CD4-positive, alpha-beta memory T cell (primary cell): ENCODE measurements at places on chromosomes 12 and 14. TPM values are rescaled to one million over a fixed set of nuclear protein-coding genes. Genes with fewer than 3 reads are reported as not detected.
A peak's percentile ranks its signal among the peaks of the same experiment; 100 is the strongest.

The RHOJ gene
- total RNA-seq: not detected

The ACRBP gene
- 13.9 TPM for total RNA-seq

DNA sequence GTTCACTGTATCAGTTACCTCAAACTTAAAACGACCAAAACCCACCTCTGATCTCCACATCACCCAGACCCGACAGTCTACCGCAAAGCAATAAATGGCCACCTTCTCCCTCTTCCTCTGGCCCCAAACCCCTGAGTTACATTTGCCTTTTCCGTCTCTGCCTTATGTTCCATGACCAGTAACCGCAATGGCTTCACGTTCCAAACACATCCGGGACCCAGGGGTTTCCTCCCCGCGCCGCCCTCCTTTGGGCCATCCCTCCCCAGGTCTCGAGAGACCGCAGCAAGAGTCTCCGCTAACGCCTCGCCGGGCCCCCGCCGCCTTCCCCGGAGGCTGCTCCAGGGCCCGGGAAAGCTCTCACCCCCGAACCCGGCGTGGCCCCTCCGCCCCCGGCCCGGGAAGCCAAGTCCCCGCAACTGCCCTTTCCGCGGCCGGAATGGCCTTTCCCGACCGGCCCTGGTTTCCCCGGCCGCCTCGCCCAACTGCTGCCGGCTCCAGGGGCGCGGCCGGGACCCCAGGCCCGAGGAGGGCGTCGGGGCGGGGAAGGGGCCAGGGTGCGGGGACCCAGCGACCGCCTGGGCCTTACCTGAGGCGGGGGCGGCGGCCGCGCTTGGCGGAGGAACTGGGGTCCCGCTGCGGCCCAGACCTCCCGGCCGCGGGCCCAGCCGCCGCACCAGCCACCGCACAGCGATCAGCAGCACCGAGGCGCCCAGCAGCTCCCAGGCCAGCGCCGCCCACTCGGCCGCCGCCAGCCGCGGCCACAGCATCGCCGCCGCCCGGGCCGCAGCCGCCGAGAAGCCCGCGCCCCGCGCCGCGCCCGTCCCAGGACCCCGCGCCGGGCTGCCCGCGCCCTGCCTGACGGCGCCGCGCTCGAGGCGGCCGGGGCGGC is at the start of gene ANKLE2:
TSS of gene ANKLE2 (minus strand) at position 801 of the 889 bp plus-strand sequence. CDS start at position 767, 34 bp downstream.
- H3K27ac ChIP-seq: peak within 1 kb of the TSS; percentile 89
- H3K36me3 ChIP-seq: no peaks in the 10 kb centered on the region
- no peaks in the 10 kb centered on the region for H3K27me3 ChIP-seq
- H3K4me1 ChIP-seq: peaks cover 24% of the 10 kb centered on the region
- H3K4me3 ChIP-seq: peak within 1 kb of the TSS; percentile 75
- DNase-seq: peak; percentile 72

GRCh38 chr12:124432376-124432775 is 135.0 kb downstream of the NCOR2 start:
- no peak overlapping the region for H3K27ac ChIP-seq
- no peaks in the 10 kb centered on the region for H3K36me3 ChIP-seq
- no peak overlapping the region for H3K4me3 ChIP-seq
- H3K4me1 ChIP-seq: no peaks in the 10 kb centered on the region
- no peak for DNase-seq
